ENCODE measurements at places on chromosomes 16 and 17. TPM values are rescaled to one million over a fixed set of nuclear protein-coding genes. Genes with fewer than 3 reads are reported as not detected.

DNA sequence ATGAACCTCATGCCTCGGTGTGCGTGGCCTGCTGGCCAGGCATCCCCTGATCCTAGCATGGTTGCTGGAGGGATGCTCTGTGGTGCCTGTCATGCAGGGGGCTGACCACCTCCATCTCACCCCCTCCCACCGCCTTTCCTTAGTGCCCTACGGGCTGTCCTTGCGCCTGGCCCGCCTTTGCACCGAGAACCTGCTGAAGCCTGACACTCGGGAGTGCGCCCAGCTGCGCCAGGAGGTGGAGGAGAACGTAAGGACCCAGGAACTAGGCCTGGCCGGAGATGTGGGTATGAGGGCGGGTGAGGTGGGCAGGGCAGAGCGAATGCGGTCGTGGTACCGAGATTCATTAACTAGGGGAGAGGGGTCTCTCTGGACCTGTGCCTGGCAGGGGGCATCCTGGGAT, 19.0 kb downstream of the ITGB4 start:
- no peak for DNase-seq

DNA sequence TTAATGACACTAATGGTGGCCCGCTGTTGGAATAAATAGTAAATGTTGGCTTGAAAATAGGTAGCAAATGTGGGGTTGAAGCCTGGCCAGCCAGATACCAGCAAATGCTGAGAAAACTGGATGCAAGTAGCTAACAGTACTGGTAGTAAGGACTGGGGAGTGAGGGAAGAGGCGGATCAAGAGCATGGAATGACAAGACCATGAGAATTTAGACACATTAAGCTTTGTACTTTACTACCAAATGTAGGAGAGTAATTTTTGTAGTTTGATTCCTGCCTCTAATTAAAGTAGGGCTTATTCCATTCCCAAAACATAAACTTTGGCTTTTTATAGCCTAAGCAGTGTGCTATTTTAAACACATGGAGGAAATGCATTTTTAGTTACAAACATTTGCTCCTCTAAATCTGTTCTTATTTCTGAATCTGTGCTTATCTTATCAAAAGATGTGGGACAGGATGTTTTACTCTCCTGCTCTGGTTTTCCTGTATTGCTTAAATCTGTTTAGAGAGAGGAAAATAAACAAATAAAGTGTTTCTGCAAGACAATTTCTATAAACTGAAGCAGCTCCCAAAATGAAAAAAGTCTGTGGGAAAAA, 44.1 kb downstream of the CFDP1 start:
- no peak for DNase-seq

- DNase-seq, result no peak
Measured at GRCh38 chr16:22217890-22218730, 12.0 kb downstream of the EEF2K start.

GRCh38 chr17:66713533-66714042, 121.3 kb upstream of the CACNG5 start:
- DNase-seq, result no peak

GRCh38 chr16:50940275-50940854, 198.5 kb downstream of the CYLD start:
- DNase-seq, result no peak

DNA sequence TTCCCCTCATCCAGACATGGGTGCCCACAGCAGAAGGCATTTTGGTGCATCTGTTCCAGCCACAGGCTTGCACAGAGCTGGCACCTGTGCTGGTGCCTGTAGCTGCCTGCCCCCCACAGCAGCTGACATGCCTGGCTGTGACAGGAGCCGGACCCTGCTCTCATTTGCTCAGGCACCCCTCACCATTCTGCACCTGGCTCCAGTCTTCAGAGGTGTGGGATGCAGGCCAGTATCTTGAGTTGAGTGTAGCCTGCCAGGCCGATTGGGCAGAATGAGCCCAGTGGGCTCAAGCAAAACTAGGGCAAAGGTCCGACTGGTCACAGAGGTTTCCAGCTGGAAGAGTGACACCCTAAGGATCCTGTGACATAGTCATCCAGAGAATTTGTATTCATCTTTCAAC, 887.7 kb downstream of the CDH11 start:
- no peak for DNase-seq

DNA sequence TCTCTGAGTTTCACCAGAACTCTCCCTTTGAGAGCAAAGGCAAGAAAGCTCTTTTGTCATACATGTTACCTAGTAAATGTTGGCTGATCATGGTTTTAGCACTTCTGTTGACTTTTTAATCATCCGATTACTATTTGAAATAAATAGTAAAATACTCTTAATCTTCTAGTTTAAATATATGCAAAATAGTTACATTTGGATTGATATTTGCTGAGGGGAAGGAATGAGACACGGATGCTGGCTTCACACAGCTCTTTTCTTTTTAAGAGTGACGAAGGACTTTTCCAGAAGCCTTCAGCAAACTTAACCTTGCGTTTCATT, 9.4 kb downstream of the NFATC3 start:
- no peak for DNase-seq

NXN gene
- polyA plus RNA-seq, result 63.7 TPM

IL34 gene
- polyA plus RNA-seq, result 7.8 TPM

Data from hindlimb muscle (tissue), 1 donor.